ENCODE measurements at places on chromosomes 7 and 10.

DNA sequence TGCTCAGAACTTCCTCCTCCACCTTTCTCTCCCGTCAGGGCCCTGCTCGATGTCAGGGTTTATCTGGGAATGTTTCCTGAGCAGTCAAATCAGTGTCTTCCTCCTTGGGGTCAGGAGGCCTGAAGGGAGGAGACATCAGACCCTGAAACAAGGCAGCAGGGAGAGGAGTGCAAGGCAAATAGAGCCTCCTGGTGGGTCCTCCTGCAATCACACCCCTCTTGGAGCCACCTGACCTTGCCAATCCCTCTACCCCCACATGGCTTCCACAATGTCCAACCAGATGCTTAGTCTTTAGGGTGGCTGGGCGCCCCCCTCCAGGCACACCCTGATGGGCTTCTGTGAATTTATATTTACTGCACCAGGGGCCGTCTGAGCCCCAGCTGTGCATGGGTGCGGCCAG is 12.2 kb downstream of the GPR26 start:
- no peak for DNase-seq

DNA sequence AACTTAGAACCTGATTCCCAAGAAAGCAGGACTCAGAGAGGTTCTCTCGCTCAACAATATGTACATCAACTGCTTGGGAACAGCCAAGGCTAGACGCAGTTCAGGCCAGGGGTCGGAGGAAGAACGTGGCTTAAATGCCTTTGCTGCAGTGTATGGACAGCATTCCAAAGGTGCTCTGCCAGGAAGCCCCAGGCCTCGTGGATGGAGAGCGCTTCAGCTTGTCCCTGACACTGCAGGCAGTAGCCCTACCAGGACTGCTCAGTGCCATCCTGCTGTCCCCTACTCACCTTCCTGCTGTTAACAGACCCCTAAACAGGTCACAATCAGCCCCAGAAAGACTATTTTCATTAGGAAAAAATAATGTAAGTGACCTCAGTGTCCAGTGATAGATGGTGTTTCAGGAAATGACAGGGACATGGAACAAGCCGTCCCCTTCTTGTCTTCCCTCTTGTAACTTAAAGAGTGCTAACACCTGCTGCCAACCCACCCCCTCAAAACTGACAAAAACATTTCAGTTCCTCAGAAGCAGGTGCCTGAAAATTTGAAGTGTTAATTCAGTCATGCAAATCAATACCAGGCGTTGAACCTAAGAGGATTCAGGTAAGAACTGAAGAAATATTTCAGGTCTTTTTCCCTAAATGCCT is 16.5 kb downstream of the CREB3L2 start:
- DNase-seq: no peak

DNA sequence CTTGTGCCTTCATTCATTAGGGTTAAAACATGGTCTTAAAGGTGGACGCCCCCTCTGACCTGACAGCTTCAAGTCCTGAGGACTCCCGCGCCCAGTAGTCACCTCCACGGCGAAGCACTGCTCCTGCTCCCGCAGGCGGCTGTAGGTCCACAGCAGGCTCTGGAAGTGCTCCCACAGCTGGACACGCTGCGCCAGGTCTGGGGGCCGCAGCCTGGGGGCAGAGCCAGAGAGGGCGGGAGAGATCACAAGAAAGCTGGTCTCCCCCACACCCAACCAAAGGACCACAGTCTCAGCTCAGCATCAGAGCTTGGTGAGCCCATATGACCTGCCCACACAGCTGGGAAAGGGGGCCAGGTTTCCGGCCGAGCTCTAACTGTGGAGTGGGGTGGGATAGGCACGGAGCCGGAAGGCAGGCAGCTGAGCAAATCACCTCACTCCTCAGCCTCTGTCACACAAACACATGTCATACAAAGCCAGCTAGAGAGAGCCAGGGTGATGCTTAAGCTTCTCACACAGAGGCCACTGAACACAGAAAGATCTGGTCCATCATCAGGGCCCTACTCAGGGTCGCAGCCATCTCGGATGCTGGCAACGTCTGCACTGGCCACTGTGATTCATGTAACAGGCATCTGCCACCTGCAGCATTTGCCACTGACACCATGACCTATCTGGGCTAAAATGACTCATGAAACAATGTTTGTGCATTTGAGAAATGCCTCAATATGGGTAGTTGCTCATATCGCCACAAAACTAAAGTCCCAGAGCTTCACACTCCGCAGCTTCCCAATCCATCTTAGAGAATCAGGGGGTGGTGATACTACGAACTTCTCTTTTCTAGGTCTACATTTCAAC is 12.6 kb downstream of the HPS1 start:
- no peak for DNase-seq

- DNase-seq: no peak
These were observed 74.8 kb upstream of the PALS2 start for GRCh38 chr7:24498439-24498838.

GRCh38 chr10:20814116-20814515 is 83.0 kb downstream of the NEBL start:
- no peak for DNase-seq

GRCh38 chr10:29798921-29799690 is 164.3 kb upstream of the SVIL start:
- no peak for DNase-seq

GRCh38 chr7:507623-508300 is 11.9 kb downstream of the PDGFA start:
- no peak for DNase-seq

DNA sequence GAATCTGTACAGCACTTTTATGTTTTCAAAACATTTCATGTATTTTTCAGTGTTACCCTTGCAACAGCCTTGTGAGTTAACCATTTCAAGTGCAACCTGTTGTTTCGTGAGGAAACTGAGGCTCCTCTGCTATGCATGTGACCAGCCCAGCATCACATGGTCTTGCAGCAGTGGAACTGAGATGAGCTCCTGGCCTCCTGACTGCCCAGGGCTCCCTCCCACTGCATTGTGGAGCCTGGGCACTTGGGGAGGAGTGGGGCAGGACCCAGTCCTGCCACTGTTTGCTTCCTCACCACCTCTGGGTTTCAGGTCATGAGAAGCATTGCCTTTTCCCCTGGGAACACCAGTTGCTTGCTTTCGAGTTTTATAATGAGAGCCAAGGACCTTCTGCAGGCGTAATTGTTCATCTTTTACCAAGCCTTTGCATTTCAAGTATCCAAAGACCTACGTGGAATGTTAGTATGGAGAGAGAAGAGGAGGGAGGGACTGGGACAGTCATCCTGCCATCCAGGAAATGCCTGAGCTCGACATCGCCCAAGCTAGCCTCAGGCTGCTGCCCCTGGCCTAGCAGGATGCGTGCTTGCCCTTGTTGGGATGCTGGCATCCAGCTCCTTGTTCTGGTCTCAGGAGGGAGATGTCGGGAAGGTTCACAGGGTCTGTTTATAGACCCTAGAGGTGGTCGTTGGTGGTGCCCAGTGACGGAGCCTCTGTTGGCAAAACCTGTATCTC is 32.3 kb upstream of the BHLHA15 start:
- no peak for DNase-seq

GRCh38 chr7:121012919-121013318 is 24.4 kb downstream of the CPED1 start:
- no peak for DNase-seq

- no peak for DNase-seq
These were observed 318.6 kb downstream of the PTEN start for GRCh38 chr10:88181902-88182600.

DNA sequence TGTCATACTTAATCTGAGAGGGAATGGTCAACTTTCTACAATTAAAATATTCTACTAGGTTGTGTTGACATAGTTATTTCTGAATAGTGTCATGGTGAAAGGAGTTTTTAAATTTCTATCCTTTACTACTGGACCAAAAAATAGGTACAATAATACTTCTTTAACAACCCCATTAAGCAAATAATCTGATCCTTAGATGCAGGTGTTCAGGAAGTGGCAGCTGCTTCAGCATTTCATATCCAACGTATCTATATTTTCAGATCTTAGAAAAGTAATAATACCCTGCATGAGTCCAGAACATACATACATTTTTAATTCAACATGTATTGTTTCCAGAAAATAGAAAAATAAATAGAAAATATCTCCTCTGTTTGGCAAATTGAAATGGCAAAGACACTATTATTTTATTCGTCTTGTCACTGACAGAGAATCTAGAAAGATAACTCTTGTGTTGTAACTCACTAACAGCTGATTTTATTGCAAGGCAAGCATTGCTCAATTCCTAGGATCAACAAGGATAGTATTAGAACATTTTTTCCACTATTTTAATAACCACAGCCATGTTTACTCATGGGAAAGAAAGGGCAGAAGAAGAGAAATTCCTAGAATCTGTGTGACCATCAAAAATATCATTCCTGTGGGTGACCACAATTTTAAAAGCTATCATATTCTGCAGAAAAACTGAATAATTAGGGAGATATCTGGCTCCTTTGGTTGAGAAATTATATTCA is 159.3 kb upstream of the CNTNAP2 start:
- no peak for DNase-seq

GRCh38 chr10:57472823-57473619 is 794.7 kb downstream of the IPMK start:
- no peak for DNase-seq

DNA sequence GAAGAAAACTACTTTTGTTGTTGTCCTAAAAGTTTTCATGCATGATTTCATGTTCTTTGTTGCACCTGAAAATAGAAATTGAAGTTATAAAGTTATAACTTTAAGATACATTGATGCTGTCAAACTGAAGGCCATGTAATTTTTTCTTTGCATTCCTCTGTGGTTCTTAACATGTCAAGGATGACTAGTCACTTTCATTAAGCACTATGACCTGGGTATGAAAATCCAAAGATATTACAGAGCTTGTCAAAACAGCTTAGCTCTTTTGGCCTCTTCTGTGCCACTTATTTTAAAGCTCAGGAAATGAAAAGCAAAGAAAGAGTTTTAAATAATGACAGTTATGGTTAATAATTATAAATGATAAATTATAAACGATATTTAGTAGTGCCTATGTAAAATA is 241.6 kb upstream of the CACNA2D1 start:
- DNase-seq: no peak

GRCh38 chr7:151275813-151276577 is 27.5 kb upstream of the SMARCD3 start:
- no peak for DNase-seq

GRCh38 chr7:68176974-68177373 is 1180.3 kb downstream of the TYW1 start:
- no peak for DNase-seq

DNA sequence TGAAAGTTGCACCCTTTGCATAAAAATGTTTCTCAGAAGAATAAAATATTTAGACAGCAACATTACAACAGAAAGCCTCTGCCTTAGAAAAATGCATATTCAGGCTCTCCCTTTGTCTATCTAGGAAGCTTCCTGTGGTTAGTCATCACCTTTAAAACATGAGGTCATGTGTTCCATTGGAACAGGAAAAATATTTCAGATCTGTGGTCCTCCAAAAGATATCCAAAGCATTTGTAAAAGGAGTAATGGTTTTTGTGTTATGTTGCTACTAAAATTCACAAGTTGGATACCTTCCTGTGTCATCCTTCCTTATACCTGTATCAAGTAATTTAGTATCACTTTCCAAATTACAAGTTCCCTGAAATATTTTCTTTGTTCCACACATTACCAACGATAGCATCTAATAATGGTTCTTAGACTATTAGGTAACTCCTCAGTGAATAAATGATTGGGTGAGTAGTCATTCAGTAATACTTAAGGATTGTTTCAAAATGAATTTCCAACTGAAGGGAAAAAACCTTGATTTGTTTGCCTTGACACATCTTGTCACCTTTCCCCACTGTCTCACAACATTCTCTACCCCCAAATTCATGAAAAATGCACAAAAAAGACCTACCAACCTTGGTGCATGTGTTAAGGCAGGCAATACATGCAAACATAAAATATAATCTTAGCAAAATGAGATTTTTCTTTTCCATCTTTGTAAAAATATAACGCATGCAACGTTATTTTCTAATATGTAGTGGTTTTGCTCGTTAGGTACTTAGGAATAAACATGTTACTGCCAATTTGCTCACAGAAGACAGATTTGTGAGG is 19.7 kb upstream of the RHOBTB1 start:
- DNase-seq: no peak

DNA sequence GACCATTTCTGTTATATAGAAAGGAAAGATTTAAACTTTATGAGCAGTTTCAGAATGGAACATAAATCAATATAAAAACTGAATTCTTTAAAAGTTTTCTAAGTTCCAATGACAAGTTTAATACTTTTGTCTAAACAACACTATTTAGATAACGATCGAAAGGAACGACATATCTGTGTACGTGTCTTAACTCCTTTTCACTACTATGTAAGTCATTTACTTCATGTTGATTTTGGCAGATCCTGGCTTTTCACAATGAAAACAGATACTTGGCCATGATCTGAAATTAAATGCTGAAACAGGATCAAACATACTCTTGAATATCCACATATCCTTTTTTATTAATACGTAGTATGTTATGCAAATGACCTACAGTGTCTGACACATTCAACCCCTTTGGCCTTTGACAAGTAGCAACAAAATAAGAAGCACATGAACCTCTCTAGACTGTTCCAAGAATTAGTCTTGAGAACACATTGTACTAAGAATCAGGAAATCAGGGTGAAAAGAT is 41.9 kb downstream of the RNLS start:
- no peak for DNase-seq

DNA sequence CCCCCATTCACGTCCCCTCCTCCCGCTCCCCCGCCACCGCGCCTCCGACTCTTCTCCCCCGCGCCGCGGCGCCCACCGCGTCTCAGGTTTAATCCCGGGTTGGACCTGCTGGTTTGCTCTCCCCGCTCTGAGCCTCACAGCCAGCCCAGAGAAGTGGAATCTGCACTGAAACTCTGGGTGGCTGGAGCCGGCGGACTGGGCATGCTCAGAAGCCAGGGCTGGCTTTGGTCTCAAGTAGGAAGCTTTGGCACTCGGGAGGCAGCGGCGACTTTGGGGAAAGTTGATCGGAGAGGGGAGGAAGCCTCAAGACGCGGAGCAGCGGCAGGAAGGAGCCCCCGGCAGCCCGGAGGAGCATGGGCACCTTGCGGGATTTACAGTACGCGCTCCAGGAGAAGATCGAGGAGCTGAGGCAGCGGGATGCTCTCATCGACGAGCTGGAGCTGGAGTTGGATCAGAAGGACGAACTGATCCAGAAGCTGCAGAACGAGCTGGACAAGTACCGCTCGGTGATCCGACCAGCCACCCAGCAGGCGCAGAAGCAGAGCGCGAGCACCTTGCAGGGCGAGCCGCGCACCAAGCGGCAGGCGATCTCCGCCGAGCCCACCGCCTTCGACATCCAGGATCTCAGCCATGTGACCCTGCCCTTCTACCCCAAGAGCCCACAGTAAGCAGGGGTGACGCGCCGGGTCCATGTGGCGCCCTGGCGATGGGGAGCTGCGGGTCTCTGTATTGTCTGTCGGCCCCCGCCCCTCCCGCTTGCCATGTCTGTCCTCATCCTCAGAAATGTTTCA is at the start of gene PRKG1:
TSS of gene PRKG1 (plus strand) at position 250 of the 791 bp plus-strand sequence.
- no peak for DNase-seq

GRCh38 chr10:72087392-72087968 is 871 bp downstream of the SPOCK2 start:
- no peak for DNase-seq

GRCh38 chr10:130470973-130471372 is 334.8 kb downstream of the GLRX3 start:
- DNase-seq: no peak

GRCh38 chr7:13874783-13875182 is 114.7 kb downstream of the ETV1 start:
- DNase-seq: no peak

GRCh38 chr10:84095811-84096497 is 43.4 kb upstream of the GHITM start:
- DNase-seq: no peak

- DNase-seq: no peak
These were observed 400.4 kb upstream of the POM121L12 start for GRCh38 chr7:52635021-52635420.

GRCh38 chr7:157384301-157384700 is 47.5 kb downstream of the DNAJB6 start:
- DNase-seq: no peak

- no peak for DNase-seq
These were observed 56.2 kb upstream of the SEPHS1 start for GRCh38 chr10:13404305-13404759.
